ENCODE measurements at places on chromosomes 1 and 21. TPM values are rescaled to one million over a fixed set of nuclear protein-coding genes. Genes with fewer than 3 reads are reported as not detected.

Gene STUM
- not detected for total RNA-seq

Gene TACSTD2
- total RNA-seq, result 37.7 TPM

Gene MTOR
- total RNA-seq, result 30.2 TPM

Gene USH2A
- under 0.01 TPM for total RNA-seq

Gene VSIG8
- 0.39 TPM for total RNA-seq

Gene OR2G6
- total RNA-seq, result 4.3 TPM

Gene FCRL2
- total RNA-seq, result not detected

Gene PYHIN1
- total RNA-seq, result not detected

Gene DYNLT5
- total RNA-seq, result not detected

Gene CRYAA
- not detected for total RNA-seq

Gene MEAF6
- total RNA-seq, result 75.3 TPM

Gene FAM131C
- total RNA-seq, result not detected

Gene CCDC181
- total RNA-seq, result not detected

Gene SRM
- total RNA-seq, result 15.7 TPM
